CD4-positive, alpha-beta T cell treated with Interleukin-1 beta for 1 hour (primary cell): ENCODE measurements at places on chromosomes 11 and 22.
A peak's percentile ranks its signal among the peaks of the same experiment; 100 is the strongest.

DNA sequence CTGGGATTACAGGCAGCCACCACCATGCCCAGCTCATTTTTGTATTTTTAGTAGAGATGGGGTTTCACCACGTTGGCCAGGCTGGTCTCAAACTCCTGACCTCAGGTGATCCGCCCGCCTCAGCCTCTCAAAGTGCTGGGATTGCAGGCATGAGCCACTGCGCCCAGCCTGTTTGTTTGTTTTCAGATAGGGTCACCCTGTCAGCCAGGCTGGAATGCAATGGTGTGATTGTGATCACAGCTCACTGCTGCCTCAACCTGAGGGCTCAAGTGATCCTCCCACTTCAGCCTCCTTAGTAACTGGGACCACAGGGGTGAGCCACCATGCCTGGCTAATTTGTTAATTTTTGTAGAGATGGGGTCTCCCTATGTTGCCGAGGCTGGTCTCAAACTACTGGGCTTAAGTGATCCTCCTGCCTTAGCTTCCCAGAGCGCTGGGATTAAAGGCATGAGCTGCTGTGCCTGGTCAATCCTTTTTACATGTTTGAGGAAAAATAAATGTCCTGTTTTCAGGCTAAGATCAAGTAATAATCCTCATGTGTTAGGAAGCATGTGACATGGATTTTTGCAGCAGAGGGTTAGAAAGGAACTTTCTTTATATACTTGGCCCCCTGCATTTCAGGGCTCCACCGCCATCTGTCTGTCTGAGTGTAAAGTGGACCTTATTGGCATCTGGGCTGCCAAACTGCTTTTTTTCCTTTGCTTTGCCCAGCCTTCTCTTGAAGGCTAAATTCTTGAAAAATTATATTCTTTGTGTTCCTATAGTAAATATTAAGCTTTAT, 4.8 kb upstream of the SLC3A2 start:
- no peak for DNase-seq

GRCh38 chr11:107744736-107745135, 32.9 kb upstream of the SLN start:
- no peak for DNase-seq

- DNase-seq: no peak
Measured at GRCh38 chr11:70799386-70799785, 401.1 kb downstream of the CTTN start.

DNA sequence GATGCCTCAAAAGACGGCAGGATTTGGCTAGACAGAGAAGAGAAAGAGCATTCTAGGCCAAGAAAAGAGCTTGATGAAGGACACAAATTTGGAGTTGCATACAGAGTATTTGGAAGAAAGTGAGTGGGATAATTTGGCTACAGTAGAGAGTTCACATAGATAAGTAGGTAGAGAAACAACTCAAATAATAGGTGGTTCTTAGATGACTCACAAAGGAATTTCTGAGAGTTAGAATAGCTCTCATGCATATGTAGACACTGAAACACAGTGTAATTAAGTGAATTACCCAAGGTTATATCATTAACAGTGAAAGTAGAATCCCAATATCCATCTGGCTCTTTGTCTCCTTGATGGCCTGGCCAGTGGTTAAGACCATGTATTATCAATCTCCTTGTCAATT, 228.6 kb upstream of the DDI1 start:
- no peak for DNase-seq

DNA sequence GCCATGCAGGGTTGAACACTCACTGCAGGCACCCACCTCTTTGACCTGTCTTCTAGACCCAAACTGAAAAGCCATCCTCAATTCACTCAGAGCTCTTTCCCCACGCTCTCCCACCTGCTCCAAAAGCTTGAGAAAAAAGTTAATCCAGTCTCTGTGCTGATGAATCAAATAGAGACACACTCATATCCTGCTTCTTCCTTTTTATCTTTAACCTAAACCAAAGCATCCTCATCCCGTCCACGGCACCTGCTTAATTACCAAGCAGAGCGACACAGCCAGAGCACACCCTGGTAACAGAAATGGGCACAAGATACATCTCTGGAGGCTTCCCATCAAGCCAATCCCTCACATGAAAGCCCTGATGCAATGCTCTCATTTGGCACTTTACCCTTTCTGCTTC, 102.6 kb downstream of the PLEKHA7 start:
- no peak for DNase-seq

DNA sequence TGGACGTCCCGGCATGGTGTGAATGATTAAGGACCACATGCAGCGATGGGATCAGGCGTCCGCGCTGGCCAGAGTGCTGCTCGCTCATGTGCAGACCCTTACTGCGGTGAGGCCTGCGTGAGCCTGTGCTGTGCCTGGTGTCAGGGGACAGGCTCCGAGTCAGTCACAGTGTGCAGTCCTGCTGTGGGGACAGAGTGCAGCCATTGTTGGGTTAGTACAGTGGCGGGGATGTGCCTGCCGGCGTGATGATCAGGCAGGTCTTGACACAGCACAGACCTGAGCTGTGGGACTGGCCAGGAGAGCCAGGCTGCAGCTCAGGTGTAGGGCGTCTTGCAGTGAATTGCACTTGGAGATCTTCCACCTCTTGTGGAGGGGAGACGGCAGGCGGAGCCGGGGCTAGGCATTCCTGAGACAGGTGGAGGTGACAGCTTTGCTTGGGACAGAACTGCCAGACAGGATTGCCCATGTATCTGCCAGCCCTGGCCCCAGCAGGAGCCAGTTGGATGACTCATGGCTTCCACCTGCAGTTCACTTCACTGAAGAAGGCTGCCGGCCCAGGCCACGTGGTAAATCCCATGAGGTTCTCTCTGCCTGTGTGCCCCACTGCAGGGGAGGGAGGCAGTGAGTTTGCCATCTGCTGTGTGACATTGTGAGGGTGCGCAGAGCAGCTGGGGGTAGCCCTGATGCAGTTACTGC, 17.3 kb downstream of the TRMU start:
- DNase-seq: no peak

- peak; percentile 47 for DNase-seq
Measured at GRCh38 chr11:122754553-122755322, 83.6 kb upstream of the CRTAM start.

DNA sequence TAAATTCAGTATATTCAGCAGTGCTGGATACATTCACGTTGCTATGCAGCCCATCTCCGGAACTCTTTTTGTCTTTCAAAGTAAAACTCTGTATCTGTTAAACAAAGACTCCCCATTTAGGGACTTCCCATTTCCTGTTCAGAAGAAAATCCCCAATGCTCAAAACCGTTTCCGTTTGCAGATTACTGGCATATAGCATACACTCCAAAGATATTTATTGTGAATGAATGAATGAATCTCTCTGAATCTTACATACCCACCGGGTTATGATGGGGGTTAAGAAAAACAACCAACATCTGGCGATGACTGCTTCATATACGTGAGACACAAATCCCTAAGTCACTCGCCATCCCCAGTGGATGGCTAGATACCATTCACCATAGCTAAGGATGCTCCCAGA, 1.6 kb downstream of the THY1 start:
- DNase-seq: no peak

GRCh38 chr11:8040261-8040920, 40.6 kb upstream of the TUB start:
- DNase-seq: no peak

- DNase-seq: no peak
Measured at GRCh38 chr11:75561426-75562047, 516 bp upstream of the SERPINH1 start.

- peak; percentile 33 for DNase-seq
Measured at GRCh38 chr11:4539603-4540219, 5.3 kb upstream of the OR52M1 start.

DNA sequence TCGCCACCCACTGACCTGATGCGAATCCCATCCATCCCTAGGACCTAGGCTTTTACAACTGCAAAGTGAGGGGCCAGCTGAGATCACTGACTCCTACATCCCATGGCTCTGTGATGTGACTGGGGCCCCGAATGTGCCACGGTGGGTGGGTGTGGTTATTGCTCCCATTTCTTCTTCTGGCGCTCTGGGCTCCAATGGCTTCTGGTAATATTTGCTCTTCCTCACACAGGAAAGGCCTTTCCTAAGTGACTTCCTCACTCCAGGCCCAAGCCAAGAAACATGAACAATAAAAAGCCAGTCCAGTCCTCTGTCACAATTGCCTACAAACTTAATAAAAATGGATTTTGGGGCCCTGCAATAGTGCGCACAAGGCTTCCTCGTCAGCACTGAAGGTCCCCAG, 78.1 kb downstream of the GALNT18 start:
- DNase-seq: no peak

GRCh38 chr11:16167706-16168487, 188.4 kb downstream of the SOX6 start:
- no peak for DNase-seq

DNA sequence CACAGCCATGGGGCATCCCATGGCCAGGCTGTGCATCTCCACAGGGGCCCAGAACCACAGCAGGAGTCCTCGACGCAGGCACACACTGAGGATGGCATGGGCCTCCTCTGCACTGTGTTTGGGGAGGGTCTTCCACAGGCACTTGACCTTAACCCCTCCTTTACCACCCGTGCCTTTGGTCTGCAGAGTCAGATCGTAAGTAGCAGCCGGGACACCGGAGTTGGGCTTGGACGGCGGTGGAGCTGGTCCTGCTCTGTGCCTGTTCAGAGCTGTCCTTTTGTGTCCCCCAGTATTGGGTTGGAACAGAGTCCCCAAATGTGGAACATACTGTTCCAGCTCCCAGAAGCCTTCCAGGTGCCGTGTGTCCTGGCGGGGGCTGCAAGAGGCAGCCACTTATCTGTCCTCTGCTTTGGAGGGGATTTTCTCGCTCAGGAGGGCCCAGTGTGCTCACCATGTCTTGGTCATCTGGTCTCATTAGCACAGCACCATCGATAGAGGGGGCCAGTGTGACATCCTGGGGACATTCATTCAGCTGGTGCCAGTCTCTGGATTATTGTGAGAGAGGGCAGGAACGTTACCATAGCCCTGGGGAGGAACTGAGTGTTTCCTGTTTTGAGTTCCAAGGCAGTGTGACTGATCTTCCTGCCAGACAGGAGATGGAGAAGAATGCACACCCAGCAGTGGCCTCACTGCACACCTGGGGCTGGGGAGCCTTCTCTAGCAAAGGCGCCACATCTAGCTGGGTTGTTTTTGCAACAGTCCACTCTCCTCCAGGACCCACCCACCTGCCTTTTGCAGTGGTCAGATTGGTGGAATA, 12.4 kb downstream of the CRELD2 start:
- peak; percentile 80 for DNase-seq

- DNase-seq: no peak
Measured at GRCh38 chr11:113736323-113736722, 30.2 kb upstream of the TMPRSS5 start.

- no peak for DNase-seq
Measured at GRCh38 chr22:29780748-29781676, 13.8 kb downstream of the UQCR10 start.

DNA sequence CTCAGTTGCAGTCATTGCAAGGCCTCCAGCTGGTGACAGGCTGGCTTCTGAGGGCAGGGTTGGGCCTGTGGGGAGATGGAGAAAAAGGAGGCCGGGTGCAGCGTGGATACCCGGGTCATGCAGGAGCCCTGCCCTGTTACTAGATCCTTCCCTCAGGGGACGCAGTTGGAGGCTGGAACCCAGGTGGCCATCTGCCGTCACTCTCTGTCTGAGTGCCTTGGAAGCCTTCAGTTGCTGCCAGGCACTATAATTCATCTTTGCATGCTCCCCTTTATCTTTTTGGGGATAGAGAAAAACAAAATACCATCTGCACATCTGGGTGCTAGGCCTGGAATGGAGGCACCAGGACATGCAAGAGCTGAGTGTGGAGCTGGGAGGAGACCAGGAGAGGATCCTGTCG, 82.7 kb downstream of the TP53I11 start:
- DNase-seq: no peak

GRCh38 chr11:79226126-79226525, 214.7 kb downstream of the TENM4 start:
- no peak for DNase-seq

- DNase-seq: no peak
Measured at GRCh38 chr22:35544189-35544588, 3.6 kb downstream of the RASD2 start.

DNA sequence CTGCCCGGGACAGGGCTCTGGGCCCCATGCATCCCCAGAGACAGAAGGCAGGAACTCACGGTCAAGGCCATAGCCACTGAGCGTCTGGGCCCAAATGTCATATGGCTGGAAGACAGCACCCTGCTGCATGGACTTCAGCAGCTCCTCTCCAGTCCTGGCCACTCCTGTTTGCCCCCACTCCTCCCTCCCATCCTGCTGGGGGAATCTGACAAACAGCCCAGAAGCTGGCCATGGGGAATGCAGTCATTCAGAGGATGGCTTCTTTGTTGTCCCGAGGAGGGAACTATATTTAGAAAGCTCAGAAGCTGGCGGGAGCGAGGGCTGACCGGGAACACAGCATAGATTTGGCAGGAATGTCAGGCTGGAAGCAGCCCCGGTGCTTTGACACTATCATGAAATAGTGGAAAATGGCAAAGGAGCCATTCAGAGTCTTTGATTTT, 35.0 kb downstream of the DKK3 start:
- DNase-seq: no peak

DNA sequence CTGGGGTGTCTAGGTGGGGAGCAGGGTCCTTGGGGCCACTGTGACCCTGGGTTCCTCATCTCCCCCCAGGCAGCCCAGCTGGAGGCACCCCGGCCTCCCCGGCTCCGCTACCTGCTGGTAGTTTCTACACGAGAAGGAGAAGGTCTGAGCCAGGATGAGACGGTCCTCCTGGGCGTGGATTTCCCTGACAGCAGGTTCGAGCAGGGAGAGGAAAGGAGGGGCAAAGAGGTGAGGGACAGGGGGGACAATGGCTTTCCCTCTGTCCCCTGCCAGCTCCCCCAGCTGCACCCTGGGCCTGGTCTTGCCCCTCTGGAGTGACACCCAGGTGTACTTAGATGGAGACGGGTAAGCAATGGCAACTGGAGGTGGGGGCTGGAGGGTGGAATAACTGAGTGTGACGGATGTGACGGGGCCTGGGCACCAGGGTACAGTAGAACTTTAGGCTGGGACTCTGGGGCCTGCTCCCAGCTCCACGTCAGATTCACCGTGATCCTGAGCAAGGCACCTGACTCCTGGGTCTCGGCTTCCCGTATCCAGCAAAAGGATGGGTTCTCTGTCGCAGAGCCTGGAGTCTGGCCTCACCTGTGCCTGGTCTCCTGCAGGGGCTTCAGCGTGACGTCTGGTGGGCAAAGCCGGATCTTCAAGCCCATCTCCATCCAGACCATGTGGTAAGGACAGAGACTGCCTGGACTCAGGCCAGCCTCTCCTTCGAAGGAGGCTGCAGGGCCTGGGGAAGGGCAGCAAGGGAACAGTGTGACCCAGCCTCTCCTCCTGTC, 3.6 kb downstream of the SSH3 start:
- DNase-seq: no peak

- no peak for DNase-seq
Measured at GRCh38 chr11:70464509-70465361, 66.4 kb downstream of the CTTN start.
